ENCODE measurements at places on chromosomes 6 and 20.
A peak's percentile ranks its signal among the peaks of the same experiment; 100 is the strongest.

GRCh38 chr6:26280407-26280806 is 84.6 kb upstream of the BTN3A2 start:
- no peak for DNase-seq

DNA sequence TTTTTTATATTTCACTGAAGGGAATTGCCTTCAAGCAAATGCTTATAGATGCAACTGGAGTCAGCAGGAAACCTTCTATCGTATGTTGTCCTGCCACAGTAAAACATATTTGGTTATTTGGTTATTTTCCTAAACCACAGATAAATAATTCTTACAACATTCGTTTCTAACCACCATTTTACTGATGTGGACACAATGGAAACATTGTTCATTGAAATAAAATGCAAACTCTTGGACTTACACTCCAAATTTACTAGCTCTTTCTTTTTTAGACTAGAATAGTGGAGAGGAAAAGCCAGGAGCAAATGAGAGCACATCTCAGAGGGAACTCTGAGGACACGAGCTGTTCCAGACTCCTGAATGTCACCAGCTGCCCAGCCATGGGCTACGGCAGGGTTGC is 114.8 kb downstream of the RPS12 start:
- no peak for DNase-seq

GRCh38 chr20:38271608-38272120 is 11.1 kb upstream of the KIAA1755 start:
- DNase-seq, result no peak

GRCh38 chr6:4362326-4362725 is 227.0 kb upstream of the ECI2 start:
- DNase-seq, result no peak

- no peak for DNase-seq
Observed at GRCh38 chr6:5464099-5464885, 203.0 kb downstream of the FARS2 start.

DNA sequence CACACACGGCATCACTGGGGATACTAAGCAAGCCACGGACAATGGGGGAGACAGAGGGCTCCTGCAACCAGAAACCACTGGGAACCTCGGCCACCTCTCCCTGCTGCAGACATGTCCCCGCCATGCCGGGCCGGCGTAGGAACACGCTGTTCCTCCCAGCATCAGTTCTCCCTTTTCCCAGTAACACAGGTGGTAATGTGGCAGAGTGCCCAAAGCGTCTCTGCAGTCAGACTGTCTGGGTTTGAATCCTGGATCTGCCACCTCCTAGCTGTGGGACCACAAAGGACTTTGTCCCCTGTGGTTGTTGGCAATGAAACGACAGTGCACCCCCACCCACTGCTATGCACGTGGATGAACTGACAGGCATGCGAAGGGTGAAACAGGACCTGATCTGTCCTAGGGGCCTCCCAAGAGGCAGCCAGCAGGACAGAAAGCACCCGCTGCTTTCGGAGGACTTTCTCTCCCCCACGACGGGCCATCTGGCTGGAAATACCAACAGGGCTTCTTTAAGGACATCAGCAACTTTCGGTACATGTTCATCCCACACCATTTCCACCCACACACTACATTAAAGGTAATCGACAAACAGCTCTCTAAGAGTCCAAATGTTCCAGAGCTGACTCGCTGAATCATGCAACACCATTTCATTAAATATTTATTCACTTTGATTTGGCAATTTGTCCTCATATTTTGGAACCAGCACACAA is 74.1 kb downstream of the SULF2 start:
- no peak for DNase-seq

DNA sequence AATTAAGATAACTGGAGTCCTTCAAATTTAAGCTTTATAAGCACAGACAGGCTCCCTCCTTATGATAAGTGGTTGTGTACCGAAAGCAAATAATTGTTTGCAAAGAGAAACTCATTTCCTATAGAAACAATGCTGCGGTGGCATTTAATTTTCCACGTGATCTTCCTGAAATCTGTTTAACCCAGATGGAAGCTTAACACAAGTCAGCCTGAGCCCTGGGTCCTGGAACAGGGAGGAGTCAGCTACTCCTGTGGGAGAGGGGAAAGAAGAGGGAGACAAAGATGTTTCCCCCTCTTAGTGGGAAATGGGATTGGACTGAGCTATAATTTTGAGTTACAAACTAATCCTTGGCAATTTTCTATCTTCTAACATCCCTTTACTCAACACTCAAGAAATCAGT is 136.5 kb downstream of the ELOVL4 start:
- no peak for DNase-seq

DNA sequence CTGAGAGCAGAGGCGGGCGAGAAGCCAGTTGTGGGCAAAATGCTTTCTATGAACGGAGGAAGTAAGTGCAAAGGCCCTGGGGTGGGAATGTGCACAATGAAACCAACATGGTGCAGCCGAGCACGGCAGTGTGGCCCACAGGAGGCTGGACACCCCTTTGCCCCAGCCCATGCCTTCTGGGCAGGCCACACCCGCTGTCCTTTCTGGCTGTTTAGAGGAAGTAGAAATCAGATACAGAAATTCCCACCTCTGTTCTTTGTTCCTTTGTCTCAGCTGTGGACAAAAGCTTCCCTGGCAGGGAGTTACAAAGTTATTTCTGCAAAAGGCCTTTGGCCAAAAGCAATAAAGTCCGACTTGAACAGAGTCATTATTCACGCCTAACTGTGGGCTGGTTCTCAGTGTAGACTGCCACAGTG is 11.9 kb downstream of the SULF2 start:
- no peak for DNase-seq

- DNase-seq, result no peak
Observed at GRCh38 chr20:35307666-35308653, 15.7 kb upstream of the FAM83C start.

GRCh38 chr6:47308552-47309290 is 984 bp downstream of the TNFRSF21 start:
- no peak for DNase-seq

DNA sequence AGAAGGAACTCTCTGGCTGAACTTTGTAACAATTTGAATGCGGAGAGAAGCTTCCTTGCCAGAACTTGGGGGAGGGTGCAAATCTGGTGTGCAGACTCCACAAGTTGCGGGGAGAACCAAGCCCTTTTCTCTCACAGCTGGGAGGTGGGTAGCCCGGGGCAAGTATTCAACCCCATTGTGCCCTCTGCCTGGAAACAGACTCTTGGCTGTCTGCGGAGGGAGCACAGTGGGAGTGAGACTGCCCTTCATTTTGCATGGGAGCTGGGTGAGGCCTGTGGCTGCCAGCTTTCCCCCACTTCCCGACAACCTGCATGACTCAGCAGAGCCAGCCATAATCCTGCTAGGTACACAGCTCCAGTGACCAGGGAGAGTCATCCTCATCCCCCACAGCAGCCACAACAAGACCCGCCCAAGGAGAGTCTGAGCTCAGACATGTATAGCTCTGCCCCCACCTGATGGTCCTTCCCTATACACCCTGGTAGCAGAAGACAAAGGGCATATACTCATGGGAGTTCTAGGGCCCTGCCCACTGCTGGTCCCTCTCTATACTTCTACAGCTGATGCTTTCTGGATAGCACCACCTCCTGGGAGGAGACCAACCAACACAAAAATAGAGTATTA is 29.4 kb upstream of the TPD52L1 start:
- DNase-seq, result no peak

DNA sequence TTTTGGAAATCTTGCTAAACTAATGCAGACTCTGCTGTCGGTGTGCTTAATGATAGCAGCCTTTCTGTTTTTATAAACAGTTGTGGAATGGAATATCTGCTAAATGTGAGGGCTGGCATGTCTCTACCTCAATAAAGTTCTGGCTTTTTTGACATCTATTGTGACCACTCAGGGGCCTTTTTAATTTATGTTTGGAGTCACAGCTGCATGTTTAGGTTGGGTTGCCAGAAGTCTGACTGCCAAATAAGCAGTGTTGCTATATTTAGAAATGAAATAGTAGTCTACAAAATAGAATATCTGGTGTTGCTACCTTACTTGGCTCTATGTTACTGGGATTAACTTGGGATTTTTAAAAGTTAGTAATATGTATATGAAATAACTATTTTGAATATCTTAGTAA is 125.1 kb upstream of the LOC128125822 start:
- DNase-seq, result no peak

- DNase-seq, result no peak
Observed at GRCh38 chr20:53917145-53918019, 153.0 kb downstream of the BCAS1 start.

- DNase-seq, result no peak
Observed at GRCh38 chr6:130893766-130894165, 66.6 kb downstream of the SMLR1 start.

- DNase-seq, result no peak
Observed at GRCh38 chr6:73123632-73124329, 101.5 kb downstream of the KHDC1L start.

GRCh38 chr6:30806581-30807183 is 62.3 kb upstream of the IER3 start:
- DNase-seq, result no peak

- no peak for DNase-seq
Observed at GRCh38 chr20:39829661-39830060, 859.4 kb downstream of the MAFB start.

GRCh38 chr6:150764334-150765066 is 101.0 kb upstream of the MTHFD1L start:
- DNase-seq, result no peak

GRCh38 chr6:129022011-129022553 is 139.1 kb downstream of the LAMA2 start:
- no peak for DNase-seq

DNA sequence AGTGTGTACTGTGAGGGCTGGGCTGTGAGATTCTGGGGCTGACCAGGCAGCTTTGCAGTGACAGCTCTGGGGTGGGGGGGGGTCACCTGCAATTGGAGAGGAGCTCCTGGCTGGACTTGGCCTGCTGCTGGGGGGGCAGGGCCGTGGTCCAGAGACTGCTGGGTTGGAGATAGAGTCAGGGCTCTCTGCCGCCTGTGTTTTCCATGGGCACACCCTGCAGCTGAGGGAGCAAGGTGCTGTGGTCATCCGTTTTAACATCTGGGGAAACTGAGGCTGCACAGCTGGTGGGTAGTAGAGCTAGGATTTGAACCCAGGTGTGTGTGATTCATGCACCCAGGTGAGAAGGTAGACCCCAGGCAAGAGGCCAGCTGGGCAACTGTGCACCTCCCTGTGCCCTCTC is 7.3 kb downstream of the DLGAP4 start:
- no peak for DNase-seq

GRCh38 chr6:32192608-32193039 is at the start of gene GPSM3:
TSS of gene GPSM3 (minus strand) at chr6:32192643. CDS start at chr6:32192513, 130 bp downstream.
- peak; percentile 52 for DNase-seq

DNA sequence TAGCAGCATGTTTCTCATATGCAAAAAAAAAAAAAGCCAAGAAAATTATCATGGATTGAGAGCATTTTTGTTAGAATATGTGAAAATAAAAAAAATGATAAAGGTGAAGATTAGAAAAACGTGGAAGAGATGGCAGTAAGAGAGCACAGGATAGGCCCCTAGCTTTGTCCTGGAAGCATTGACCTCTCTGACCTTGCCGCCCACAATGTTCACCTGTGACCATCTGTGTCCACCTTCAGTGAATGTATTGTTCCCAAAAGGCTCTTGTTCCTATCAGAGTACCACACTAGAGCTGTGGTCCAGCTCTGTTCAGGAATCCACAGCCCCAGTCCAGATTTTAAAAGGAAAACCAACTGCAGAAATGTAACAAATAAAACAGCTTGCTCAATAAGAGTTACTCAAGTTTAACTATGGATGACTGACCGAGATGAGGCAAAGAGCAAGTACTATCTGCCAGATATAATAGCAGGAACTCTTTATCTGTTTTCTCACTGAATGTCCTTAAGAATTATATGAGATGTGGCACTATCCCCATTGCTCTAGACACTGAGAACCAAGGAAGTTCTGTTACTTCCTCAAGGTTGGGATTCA is 287.7 kb upstream of the STXBP5 start:
- no peak for DNase-seq

GRCh38 chr6:142458836-142459235 is 157.0 kb downstream of the ADGRG6 start:
- DNase-seq, result no peak

GRCh38 chr6:145199961-145200360 is 535.4 kb downstream of the EPM2A start:
- no peak for DNase-seq
